ENCODE measurements at places on chromosomes 7 and 10.

GRCh38 chr10:10462151-10462941, 555.3 kb upstream of the CELF2 start:
- no peak for DNase-seq

DNA sequence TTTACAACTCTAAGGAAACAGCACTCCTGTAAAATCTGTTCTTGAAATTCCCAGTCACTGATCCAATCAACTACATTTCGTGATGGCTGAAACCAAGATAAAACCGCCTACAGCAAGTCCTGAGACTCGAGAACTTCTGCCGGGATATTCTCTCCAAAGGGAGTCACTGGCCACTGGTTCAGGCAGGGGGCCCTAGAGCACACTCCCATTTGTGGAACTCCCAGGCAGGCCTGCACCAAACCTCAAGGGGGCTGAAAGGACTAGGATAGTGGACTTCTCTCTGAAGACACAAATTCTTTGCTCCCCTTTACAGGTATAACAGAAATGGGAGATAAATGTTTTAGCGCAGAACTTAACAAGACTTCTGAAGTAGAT, 16.3 kb downstream of the CYTH3 start:
- DNase-seq = no peak

DNA sequence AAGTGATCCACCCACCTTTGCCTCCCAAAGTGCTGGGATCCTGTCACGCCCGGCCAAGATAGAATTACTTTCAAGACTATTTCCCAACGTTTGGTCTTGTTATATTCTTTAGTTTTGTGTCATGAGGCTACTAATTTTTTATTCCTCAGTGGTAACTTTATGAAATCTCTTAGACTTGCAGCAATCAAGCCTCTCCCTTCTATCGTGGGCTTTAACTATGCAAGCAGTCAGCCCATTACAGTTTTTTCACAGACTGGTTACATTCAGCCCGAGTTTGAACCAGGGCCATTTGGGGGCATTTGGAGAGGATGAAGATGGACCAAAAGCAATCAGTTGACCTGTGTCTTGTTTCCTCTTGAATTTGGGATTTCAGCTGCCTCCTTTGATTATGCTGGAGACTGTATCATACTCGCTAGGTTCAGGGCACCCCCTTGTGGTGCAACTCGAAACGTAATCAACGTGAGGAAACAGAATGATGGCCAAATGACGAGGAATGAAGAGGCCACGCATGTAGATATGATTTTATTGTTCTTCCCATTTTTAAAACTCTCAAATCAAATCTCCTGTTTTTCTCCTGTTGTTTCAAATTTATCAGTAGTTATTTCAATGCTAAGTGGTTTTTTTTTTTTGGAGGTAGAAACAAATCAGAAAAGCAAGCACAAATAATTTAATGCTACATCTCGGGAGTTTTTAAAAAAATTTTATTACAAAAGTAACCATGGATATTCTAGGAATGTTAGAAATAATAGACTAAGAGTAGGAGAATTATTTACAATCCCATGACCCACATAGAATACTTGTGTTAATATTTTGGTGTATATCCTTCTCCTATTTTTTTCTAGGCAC, 151.6 kb downstream of the KIAA1217 start:
- no peak for DNase-seq

DNA sequence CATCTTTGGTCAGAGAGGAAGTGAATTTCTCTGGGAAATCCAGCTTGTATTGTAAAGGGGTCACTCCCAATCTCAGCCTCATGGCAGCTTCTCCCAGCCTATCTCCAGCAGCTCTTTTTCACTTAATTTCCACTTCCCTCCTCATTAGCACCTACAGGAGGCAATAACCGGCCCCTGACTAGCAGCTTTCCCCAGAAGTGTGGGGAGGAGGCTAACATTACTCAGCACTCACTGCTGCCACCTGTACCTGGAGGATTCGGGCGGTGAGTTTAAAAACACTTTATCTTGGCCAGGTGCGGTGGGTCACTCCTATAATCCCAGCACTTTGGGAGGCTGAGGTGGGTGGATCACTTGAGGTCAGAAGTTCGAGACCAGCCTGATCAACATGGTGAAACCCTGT, 3.8 kb downstream of the NODAL start:
- no peak for DNase-seq

- no peak for DNase-seq
Measured at GRCh38 chr7:32579776-32580175, 84.5 kb downstream of the AVL9 start.

- DNase-seq = no peak
Measured at GRCh38 chr7:38428041-38428440, 154.6 kb upstream of the TARP start.

DNA sequence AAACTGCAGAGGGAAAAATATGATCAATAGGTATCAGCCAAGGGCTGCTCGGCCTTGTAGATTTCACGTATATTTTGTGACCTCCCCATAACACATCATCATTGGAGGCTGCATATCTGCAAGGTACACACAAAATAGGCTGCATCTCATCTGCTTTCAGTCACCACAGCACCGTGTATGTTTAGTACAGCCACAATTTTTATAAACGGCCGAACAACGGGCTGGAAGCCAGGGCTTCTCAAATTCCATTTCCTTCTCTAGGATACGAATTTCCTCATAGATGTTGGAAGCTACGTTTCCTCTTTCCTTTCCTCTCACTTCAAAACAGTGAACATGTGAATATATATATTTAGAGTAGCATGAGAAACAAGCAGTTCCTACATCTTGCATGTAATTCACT, 20.2 kb upstream of the FOXK1 start:
- no peak for DNase-seq

- no peak for DNase-seq
Measured at GRCh38 chr10:102769375-102770107, 25.8 kb downstream of the WBP1L start.

- no peak for DNase-seq
Measured at GRCh38 chr10:94591461-94592205, 46.0 kb downstream of the HELLS start.

GRCh38 chr7:8146106-8146787, 115.7 kb downstream of the ICA1 start:
- DNase-seq = no peak

DNA sequence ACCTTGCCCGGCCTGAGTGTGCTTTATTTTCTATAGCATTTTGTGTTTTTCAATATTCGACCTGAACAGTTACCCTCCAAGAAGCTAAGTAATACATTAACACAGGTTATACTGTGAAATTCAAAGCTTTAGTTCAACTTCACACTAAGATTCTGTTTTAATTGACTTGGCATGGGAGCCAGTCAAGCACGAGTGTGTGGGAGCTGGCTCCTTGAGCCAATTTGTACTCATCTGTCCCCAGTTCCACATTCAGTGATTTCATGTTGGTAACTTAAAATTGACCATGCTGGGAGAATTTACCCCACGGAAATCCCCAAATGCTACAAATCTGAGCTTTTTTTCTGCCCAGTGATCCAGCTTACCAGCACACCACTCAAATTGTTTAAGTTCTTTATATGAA, 20.3 kb downstream of the TSPAN12 start:
- DNase-seq = no peak

DNA sequence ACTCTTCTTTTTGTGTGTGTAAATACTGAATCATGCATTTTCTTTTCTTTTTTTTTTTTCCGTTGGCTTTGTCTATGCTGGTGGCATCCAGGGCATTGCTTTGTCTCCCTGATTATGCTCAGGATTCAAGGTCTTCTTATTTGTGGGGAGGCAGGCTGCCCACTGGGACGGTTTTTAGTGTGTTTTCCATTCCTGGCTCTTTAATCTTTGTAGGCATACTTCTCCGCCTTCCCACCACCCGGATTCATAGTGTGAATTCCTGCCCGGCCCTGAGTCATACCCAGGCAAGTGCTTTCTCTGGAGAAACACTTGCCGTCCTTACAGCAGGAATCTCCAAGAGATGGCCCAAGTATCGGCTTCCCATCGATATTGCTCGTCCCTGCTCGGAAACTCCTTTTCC, 5.2 kb downstream of the ZNF655 start:
- DNase-seq = no peak

DNA sequence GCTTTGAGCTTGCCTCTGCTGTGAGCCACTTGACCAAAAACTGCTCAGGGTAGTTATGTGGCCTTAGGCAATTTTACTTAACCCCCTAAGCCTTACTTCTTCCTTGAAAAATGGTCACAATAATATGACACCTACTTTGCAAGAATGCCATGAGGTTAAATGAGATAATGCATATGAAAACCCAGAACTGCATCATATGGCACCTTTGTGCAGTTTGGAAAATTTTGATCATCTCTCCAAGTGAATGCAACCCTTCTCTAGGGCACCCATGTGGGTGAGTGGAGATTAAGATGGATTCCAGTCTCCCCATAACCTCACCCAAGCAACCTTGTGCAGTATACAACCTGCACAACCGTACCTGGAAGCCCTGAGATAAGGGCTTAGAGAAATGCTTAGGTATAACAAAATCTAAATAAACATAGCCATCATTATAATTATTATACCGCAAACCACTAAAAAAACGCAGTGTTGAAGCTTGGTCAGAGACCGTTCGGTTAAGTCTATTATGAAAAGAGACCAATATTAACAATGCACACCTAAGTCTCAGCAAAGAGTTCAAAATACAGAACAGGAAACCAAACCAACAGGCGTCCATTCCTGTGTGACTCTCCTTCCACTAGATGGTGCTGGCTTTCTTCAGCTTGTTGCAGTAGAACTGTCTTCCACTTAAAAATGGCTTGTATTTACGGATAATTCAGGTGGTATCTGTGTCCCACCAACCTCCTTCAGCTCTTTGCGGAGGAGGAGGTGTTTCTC, 21.0 kb upstream of the ASB15 start:
- no peak for DNase-seq

GRCh38 chr7:138164804-138165203, 88.5 kb downstream of the AKR1D1 start:
- DNase-seq = no peak

DNA sequence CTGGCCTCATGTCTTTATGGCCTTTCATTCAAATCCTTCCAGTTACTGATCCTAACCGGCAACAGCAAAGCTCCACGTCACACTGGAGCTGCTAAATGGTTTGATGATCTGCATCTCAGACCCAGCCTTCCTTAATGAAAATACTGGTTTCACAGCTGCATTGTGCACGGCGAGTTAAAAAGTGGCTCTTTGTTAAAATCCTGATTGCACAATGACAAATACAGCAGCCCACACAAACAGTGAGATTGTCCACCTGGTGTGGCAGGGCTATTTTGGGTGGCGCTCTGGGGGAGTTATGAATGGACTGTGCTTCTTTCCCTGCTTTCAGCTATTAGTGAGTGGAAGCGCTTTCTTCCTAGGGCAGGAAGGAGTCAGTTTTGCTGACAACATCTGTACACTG, 63.4 kb upstream of the C1QL3 start:
- DNase-seq = no peak

DNA sequence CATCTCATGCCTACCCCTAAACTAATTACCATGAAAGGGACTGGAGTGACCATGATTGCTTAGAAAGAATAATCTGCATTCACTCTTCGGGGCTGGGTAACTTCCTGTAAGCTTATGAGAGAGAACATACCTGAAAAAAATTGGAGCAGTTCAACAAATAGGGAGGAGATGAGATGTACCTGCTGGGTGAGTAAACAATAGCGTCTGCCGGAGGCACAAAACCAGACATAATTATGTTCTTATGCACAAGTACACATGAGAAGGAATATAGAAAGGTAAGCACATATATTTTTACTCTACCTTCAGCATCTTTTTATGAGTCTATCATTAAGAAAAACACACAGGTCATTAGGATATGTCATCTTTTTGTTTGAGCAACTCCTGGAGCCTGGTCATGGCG, 224.6 kb upstream of the FERD3L start:
- DNase-seq = no peak
